ENCODE measurements at places on chromosomes 5 and 9. TPM values are rescaled to one million over a fixed set of nuclear protein-coding genes. Genes with fewer than 3 reads are reported as not detected.

TMEM232 gene
- polyA plus RNA-seq, result 6.3 TPM

GFPT2 gene
- 3.8 TPM for polyA plus RNA-seq

PDE8B gene
- 5.6 TPM for polyA plus RNA-seq

COL5A1 gene
- polyA plus RNA-seq, result 111 TPM

FCN1 gene
- polyA plus RNA-seq, result 4.3 TPM

PITX1 gene
- polyA plus RNA-seq, result not detected

PARP8 gene
- 14.1 TPM for polyA plus RNA-seq

PCDHB2 gene
- 4.9 TPM for polyA plus RNA-seq

RNF14 gene
- 55.5 TPM for polyA plus RNA-seq

C5 gene
- 16.1 TPM for polyA plus RNA-seq

ADAMTS16 gene
- polyA plus RNA-seq, result 69.6 TPM

POLR1E gene
- polyA plus RNA-seq, result 23.8 TPM

BSPRY gene
- 10.0 TPM for polyA plus RNA-seq

HMCN2 gene
- polyA plus RNA-seq, result 1.2 TPM

GPR21 gene
- polyA plus RNA-seq, result 0.47 TPM

PDCD1LG2 gene
- 0.07 TPM for polyA plus RNA-seq

SLC45A2 gene
- 0.50 TPM for polyA plus RNA-seq

ELOVL7 gene
- 9.4 TPM for polyA plus RNA-seq

SCGB3A2 gene
- 0.48 TPM for polyA plus RNA-seq

TPPP gene
- 3.5 TPM for polyA plus RNA-seq

ENTPD8 gene
- 0.61 TPM for polyA plus RNA-seq

STKLD1 gene
- polyA plus RNA-seq, result 3.9 TPM

ADAMTS13 gene
- polyA plus RNA-seq, result 13.8 TPM

TNFSF15 gene
- polyA plus RNA-seq, result 8.0 TPM

HABP4 gene
- 20.2 TPM for polyA plus RNA-seq

CCDC127 gene
- polyA plus RNA-seq, result 19.2 TPM

ESM1 gene
- polyA plus RNA-seq, result 8.3 TPM

PURA gene
- 13.4 TPM for polyA plus RNA-seq

MLANA gene
- polyA plus RNA-seq, result 0.93 TPM

SH3TC2 gene
- 0.65 TPM for polyA plus RNA-seq

SLC46A2 gene
- polyA plus RNA-seq, result 0.43 TPM

IL3 gene
- polyA plus RNA-seq, result not detected

PCDHB11 gene
- polyA plus RNA-seq, result 3.8 TPM

All from renal pelvis (tissue), 12 donors.